ENCODE measurements at places on chromosomes 16 and 17.
A peak's percentile ranks its signal among the peaks of the same experiment; 100 is the strongest.

- no peak for DNase-seq
Measured at GRCh38 chr16:77724174-77724573, 1.9 kb downstream of the NUDT7 start.

- DNase-seq, result no peak
Measured at GRCh38 chr17:14545156-14545906, 244.4 kb downstream of the HS3ST3B1 start.

DNA sequence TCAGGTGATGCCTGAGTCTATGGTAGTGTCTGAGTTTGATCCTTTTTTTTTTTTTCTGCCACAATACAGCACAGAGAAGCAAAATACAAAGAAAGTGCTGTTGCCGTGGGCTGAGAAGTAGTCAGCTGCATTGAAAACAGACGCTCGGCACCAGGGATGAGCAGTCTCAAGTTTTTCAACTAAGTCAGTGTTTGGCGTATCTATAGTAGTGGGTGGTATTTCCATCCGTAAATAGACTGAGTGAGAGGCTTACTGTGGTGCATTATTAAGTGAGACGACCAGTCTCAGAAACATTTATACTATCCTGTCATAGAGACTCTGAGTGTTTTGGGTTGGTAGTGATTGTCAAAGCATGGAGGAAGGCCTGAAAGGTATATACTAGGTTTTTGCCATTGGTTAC, 221.3 kb downstream of the SNX29 start:
- DNase-seq, result no peak

DNA sequence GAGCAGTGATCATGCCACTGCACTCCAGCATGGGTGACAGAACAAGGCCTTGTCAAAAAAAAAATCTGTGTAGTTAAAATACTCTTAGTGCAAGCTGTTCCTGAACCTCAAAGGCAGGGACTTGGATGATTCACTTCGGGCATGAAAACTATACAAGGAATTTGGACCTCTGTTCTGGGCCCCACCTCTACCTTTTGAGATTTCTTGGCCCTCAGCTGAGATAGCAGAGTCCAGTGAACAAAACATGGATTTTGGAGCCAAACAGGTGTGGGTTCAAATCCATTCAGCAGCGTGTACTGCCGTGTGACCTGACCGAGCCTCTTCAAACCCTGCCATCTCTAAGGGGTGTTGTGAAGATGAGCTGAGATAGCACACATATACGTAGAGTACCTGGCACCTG, 6.8 kb downstream of the SLC13A2 start:
- DNase-seq, result no peak

DNA sequence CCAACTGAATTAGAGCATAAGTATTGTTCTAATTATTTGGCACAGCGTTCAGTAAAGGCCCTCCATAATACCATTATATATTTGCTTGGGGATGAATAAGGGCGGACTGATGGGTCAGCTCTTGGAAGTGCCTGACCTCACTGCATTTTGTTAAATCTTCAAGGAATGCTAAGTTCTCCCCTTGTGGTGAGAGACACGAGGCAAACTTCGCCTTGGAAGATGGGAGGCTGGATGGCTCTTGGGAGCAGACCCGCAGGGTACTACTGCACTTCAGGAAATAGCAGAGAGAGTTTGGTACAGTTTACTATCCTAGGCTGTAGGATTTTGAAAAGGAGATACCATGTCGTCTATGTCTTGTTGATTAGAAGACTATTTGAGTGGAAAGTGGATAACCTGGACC, 87.0 kb upstream of the RPRML start:
- no peak for DNase-seq

GRCh38 chr17:2995377-2995776, 68.0 kb downstream of the OR1D5 start:
- DNase-seq, result no peak

GRCh38 chr16:49441366-49441780, 67.8 kb downstream of the C16orf78 start:
- peak; percentile 5 for DNase-seq

DNA sequence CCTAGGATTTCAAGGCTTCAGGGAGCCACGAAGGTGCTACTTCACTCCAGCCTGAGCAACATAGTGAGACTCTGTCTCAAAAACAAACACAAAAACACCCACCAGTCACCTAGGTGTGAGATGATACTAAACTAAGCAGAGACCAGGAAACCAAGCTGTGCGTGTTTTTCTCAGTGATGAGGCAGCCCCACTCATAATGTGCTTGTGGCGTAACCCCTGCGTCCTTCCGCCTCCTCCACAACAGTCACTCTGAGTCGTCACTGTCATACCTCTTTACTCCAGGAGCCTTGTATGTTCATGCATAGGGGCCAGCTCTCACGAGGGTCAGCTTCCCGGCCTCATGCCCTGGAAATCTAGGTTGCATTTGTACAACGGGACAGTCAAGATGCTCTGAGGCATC, 31.1 kb upstream of the SLC47A1 start:
- no peak for DNase-seq

DNA sequence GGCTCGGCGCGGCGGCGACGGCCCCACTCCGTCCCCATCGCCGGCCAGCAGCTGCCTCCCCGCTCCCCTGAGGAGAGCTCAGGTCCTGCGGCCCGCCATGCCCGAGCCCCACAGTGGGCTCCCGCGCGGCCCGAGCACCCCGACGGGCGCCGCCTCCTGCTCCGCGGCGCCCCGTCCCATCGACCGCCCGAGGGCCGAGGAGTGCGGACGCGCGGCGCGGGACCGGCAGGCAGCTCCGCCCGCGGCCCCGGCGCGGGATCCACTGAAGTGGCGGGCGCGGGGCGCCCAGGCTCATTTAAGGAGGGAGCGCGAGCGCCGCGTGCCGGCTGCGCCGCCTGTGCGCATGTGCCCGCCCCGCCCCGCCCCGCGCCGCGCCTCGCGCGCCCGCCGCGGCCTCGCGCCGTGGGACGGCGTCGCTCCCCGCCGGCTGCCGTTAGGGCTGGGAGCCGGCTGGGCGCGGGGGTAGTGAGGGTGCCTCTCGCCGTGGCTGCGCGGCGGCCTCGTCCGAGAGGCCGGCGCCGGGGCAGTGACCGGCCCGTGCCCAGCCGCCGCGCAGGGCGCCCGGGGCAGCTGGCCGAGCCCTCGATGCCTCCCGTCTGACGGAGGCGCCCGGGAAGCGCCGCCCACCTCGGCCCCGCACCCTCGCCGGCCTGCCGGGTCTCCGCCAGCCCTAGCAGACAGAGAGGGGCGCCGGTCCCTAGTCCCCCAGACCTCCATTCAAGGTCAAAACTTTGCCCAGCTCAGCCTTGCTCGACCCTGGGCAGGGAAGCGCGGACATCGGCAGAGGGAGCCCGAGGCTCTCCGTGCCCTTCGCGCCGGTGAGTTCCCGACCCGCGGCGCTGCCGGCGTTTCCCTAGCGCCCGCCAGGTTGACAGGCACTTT, at the start of gene NETO2:
TSS of gene NETO2 (minus strand) at position 269 of the 882 bp plus-strand sequence. CDS start 333 bp downstream, outside the sequence.
- DNase-seq, result peak; percentile 58

- DNase-seq, result no peak
Measured at GRCh38 chr16:27598220-27598619, 48.3 kb downstream of the KATNIP start.

DNA sequence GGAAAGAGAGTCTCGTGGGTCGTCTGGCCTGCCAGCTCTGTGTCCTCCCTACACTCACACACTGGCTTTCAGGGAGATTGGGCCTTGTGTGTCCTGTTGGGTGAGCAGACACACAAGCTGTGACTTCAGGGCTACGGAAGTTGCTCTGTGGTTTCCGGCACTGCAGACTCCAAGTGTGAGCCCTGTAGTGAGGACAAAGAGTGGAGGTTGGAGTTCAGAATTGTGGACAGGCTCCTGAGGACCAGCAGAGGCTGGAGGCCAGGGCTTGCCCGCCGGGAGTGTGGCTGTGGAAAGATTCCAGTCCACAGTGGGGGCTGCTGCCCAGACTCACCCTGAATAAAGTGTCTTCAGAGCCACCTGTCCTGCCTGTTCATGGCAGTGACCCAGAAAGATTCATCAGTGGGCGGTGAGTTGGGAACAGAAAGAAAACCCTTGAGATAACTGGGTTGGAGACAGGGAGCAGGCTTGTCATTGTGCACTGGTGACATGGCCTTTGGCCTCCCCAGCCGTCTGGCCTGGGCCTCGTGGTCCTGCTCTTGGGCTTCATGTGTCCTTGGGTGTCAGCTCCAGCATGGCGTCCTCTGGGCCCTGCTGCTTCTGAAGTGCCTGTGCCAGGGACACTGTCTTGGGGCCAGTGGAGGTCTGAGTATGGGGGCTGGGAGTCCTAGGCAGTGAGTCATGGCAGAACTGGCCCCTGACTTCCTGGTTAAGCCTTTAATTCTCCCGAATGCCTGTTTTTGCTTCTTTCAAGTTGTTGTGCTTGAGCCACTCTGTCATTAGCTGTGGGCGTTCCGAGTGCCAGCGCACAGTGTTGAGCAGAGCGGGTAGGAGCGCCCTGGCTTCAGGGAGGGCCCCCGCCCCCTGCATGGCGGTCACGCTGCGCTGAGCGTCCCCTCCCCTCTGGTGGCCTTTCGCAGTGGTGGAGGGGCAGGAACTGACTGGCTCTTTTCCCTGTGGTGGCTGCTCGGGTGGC, 19.9 kb upstream of the ZNF750 start:
- DNase-seq, result peak; percentile 70
